Activated effector memory CD4-positive, alpha-beta T cell treated with anti-CD3 and anti-CD28 coated beads, Interleukin-2, amount 50 U/mL, for 16 hours (primary cell): ENCODE measurements at places on chromosomes 7 and 10.

DNA sequence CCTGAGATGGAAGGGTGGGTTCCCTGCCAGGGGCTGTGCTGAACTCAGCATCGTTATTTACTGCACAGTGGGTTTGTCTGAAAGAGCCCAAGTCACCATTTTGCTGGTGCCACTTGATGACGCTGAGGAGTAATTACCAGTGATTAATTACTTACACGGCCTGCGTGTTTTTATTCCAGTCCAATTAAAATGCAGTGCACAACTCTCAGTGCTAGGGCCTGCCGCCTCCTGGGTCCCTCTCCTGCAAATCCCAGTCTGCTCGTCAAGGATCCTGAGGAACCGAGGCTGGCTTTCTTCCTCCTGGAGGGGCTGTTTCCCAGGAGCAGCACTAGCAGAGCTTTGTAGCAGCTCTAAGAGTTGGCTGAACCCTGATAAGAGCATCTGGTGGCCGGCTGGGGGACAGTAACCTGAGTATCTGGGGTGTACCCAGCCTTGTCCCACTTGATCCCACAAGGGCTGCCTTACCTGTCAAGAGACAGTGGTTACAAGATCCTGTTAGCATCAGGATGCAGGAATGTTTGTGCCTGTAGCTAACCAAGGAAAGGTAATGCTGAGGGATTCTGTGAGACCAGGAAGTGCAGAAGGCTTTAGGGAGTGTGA is 45.1 kb upstream of the LRRC4 start:
- no peak for DNase-seq

- DNase-seq: no peak
Measured at GRCh38 chr7:129714514-129715063, 103.1 kb downstream of the NRF1 start.

- DNase-seq: no peak
Measured at GRCh38 chr7:105345725-105346124, 43.0 kb downstream of the SRPK2 start.

DNA sequence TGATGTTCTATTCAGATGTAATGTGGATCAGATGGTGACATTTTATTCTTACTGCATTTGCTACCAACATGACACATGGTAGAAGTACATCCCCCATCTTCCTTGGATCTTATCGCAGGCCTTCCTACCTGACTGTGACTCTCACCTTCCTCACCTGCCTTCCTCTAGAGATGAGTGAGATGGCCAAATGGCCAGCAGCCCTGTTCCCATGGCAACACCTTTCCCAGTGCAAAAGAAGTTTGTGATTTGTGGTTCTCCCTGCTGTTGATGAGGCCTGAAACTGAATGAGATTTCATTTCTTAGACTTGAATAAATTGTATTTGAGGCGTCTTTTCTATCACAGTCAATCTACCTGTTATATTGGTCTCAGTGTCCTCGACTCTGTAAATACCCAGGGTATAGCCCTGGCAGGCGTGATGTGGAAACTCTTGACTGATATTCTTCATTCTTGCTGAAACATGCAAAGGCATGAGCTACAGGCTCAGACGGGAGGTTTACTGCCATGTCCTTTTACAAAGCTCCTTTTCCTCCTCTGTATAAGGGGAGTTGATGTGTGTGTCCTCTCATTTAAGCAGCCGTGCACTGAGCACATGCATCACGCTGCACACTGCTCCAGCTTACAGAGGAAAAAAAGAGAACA is 440.7 kb upstream of the AKR1E2 start:
- DNase-seq: no peak

GRCh38 chr10:128825626-128826025 is 641.4 kb upstream of the MGMT start:
- no peak for DNase-seq

- no peak for DNase-seq
Measured at GRCh38 chr7:47677664-47678063, 95.8 kb upstream of the TNS3 start.

- DNase-seq: no peak
Measured at GRCh38 chr10:36171556-36171952, 529.5 kb upstream of the FZD8 start.

DNA sequence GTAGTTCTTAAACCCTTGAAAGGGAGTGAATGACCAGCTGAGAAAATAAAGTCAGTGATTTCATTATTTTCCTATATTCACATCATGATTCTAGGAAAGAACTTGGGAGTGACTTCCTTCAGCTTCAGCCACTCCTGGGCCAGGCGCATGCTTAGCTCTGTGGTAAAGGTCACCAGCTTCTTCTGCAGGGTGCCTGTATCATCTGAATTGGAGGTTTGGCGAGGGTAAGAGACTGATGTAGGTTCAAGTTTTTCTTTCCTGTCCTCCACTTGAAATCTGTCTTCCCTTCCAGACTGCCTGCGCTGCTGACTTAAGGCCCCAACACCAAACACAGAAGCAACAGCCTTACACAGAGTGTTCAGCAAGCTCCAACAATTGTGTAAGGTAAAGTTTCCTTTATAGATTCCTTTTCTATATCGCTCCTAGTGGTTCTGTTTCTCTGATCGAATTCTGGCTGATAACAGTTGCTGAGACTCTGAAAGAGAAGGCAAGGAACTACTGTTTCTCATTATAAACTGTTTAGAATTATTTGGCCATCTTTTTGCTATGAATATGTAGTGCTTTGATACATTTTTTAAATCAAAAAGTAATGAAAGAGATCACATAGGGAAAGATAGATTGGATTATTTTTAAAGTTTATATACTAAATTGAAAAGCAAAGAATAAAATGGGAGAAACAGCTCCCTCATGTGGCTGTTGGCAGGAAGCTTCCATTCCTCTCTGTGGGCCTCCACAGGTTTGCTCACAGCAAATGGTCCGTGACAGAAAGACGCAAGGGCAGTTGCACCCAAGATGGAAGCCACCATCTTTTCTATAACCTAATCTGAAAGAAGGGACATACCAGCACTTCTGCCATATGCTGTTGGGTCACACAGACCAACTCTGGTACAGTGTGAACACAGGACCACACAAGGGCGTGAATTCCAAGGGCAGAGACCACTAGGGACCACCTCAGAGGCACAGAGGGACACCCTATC is 14.0 kb downstream of the GATAD1 start:
- DNase-seq: peak; percentile 66

GRCh38 chr10:119541459-119542356 is 811 bp downstream of the RGS10 start:
- DNase-seq: peak; percentile 89

DNA sequence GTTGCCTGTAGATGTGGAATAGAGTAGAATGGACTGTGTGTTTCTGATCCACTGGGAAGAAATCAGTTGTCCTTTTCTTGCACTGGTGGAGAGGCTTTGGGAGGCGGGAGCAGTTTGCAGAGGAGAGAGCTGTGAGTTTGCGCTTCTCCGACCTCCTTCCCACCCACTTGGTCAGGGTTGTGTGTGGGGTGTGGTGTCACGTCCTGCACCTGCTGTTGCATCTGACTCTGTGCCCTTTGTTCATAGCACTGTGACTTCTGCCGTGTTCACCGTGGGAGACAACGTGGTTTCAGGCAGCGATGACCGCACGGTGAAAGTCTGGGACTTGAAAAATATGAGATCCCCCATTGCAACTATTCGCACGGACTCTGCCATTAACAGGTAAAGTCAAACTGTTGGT is 67.8 kb downstream of the WDR37 start:
- no peak for DNase-seq

DNA sequence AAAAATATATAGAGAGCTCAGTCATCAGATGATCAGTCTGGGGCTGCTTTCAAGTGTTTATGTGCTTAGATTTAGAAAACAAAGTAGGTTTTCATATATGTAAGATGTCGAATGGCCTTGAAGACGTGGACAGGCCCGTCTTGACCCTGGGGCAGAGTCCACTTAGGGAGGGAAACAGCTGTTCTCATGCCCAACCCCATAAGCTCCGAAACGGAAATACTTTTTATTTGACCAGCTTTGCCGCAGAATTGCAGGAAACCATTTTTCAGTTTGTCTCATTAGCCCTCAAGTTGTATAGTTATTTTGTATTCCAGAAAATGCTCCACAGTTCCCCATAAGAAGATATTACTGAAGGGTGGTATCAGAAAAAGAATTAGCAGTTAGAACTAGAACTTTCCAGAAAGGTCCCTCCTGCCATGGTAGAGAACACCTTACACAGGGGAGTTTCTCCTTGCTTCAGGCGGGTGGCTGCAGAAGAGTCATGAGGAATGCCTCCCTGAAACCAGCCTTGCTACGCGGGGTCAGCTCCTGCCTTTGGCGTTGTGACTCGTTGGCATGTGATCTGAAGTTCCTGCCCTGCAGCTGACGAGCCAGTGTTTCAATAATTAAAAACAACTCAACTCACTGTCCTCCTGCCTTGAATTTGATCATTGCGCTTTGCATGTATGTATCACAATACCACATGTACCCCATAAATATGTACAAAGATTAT is 192.7 kb downstream of the CELF2 start:
- DNase-seq: no peak

GRCh38 chr7:8668627-8669500 is 235.5 kb downstream of the NXPH1 start:
- no peak for DNase-seq

- DNase-seq: no peak
Measured at GRCh38 chr10:15439341-15439842, 68.3 kb upstream of the FAM171A1 start.
